ENCODE measurements at places on chromosomes 11 and 22.

GRCh38 chr22:35525687-35526332, 14.8 kb upstream of the RASD2 start:
- DNase-seq = no peak

DNA sequence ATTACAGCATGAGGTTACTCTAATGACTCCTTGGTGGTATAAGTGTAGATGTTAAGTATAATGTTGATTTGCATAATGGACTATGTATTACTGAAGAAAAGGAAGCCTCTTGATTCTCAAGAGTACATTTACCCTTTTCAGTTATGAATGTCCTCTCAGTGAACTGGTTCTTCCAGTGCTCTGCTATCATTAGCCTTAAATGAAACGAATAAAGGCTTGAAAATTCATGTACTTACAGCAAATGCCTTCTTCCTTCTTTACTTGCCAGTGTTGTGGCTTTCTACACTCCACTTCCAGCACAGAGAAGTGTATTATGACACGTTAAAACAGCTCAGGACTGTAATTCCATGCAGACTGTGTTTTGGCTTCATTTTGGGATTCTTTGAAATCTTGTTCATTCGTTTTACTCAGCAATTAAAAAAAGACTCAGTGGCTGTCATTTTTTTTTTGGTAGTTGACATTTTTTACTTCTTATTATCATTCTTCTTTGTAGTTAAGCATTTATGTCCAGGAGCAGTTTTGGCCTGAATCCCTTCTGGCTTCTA, 96.9 kb downstream of the MTMR3 start:
- DNase-seq = no peak

GRCh38 chr11:62930157-62930556, 9.0 kb upstream of the CHRM1 start:
- DNase-seq = no peak

DNA sequence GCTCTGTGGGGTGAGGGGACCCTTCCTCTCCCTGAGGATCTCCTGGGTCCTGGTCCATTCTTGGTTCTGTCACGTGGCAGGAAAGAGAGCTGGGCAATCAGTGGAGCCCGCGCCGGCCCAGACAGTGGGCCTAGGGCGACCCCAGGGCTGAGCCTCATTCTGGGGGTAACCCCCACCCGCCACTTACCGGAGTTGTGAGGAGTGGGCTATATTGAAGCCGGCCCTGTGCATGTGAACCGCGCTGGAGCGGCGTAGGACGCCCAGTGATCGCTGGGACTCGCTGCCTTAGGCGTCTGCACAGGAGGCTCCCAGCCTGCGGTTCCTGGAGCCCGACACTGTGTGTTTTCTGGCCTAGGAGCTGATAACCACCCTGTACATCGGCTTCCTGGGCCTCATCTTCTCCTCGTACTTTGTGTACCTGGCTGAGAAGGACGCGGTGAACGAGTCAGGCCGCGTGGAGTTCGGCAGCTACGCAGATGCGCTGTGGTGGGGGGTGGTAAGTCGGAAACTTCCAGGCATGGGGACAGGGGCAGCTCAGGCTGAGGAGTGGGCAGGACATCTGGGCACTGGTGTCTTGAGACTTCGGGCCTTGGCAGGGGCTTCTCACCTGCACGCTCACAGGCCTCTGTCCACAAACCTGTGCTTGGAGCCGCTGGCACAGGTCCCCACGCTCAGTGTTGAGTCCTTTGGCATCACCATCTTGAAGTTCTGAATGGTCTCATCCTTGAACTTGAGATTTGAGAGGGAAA, 127.1 kb downstream of the KCNQ1OT1 start:
- DNase-seq = no peak

- DNase-seq = no peak
These were observed 3.4 kb upstream of the PIM3 start for GRCh38 chr22:49956914-49957825.

- DNase-seq = no peak
These were observed 2.1 kb downstream of the OAF start for GRCh38 chr11:120212926-120213325.
